NCI-H1092 treated with DMSO at 0.1 percent for 48 hours (cell line): ENCODE measurements at places on chromosomes 7 and 10.

- DNase-seq, result no peak
Measured at GRCh38 chr7:50317221-50317678, 12.7 kb downstream of the IKZF1 start.

GRCh38 chr10:124091646-124092249 is 1.6 kb downstream of the CHST15 start:
- peak; percentile 11 for DNase-seq

- DNase-seq, result peak; percentile 86
Measured at GRCh38 chr7:130650611-130651120, 17.9 kb downstream of the COPG2 start.

DNA sequence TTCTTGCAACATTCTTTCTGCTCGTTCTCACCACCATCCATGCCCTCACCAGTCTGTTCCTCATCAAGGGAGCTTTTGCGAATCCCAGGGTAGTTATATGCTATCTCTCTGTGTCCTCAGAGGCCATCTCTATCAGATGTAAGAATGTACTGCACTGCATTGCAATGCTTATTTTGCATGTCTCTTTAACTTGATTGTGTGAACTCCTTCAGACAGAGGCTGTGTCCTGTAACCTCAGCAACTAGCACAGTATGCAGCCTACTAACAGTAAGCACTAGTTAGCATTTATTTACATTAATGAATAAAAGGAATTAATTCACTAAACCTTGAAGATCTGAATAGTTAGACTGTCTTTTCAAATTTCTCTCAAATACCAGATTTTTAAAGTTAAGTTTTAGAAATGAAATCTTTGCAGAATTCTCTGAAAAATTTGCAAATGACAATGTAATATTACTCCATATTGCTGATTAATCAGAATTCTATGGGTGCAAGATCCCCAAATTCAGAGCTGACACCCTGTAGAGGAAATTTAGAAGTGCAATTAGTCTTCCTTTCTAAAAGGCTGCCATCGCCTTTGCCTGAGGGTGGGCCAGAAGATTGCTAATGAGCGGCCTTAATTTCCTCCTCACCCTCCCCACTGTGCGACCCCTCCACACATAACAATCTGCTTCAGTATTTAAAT is 10.3 kb upstream of the LHFPL3 start:
- no peak for DNase-seq
